ENCODE measurements at places on chromosomes 5 and 9.

DNA sequence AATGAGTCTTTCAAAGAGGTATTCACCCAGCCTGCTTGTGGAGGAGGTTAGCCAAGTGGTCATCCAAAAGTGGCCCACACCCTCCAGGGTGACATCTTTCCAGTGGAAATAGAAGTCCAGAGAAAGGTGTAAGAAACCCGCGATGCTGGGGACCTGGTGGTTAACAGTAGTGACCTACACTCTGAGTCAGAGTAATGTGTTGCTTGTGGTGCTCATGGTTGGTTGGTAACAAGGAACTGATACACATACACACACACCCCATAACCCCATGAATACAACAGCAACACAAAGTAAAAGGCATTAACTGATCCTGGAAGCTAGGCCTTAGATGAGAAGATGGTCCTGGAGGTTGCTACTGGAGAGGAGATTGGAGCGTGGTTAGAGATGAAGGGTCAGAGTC lies 26.9 kb downstream of the MRPS30 start:
- no peak for DNase-seq

GRCh38 chr5:77325921-77326541 lies 115.6 kb downstream of the PDE8B start:
- DNase-seq, result no peak

- DNase-seq, result no peak
Measured at GRCh38 chr5:36105819-36106218, 39.1 kb upstream of the UGT3A2 start.

DNA sequence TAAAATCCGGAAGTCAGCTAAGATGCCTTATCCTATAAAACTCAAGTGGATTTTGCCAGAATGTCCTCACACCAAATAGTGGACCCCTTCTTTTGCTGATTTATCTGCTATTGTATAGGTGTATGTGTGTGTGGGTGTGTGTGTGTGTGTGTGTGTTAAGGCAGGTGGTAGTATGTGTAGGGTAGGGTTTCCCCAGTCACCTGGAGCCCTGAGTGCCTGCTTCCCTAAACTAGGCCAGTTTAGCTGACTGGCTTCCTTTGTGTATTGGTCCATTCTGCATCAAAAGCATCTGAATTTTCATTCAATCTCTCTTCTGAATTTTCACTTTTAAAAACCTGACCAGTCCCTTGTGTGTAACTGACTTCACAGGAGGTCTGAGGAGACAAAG lies 42.2 kb upstream of the LCP2 start:
- no peak for DNase-seq

DNA sequence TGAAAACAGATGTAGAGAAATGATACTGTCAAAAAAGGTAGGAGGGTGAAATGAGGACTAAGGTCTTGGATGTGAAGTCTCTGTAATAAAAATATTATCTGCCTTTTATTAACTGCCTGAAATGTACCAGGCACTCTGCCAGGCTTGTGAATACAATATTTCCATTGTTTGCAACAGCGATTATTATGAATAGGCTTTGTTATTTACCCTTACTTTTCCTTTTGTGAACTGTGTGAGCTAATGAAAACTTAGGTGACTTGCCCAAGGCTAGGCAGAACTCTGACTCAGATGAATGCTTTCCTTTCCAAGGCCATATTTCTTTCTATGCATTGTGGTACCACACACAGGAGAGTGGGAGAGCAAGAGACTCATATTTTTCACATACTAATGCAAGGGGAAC lies 204.1 kb downstream of the CDH12 start:
- no peak for DNase-seq

- no peak for DNase-seq
Measured at GRCh38 chr9:92122061-92122460, 6.8 kb upstream of the SPTLC1 start.

- DNase-seq, result no peak
Measured at GRCh38 chr9:113164536-113165300, 13.9 kb downstream of the SLC31A2 start.

DNA sequence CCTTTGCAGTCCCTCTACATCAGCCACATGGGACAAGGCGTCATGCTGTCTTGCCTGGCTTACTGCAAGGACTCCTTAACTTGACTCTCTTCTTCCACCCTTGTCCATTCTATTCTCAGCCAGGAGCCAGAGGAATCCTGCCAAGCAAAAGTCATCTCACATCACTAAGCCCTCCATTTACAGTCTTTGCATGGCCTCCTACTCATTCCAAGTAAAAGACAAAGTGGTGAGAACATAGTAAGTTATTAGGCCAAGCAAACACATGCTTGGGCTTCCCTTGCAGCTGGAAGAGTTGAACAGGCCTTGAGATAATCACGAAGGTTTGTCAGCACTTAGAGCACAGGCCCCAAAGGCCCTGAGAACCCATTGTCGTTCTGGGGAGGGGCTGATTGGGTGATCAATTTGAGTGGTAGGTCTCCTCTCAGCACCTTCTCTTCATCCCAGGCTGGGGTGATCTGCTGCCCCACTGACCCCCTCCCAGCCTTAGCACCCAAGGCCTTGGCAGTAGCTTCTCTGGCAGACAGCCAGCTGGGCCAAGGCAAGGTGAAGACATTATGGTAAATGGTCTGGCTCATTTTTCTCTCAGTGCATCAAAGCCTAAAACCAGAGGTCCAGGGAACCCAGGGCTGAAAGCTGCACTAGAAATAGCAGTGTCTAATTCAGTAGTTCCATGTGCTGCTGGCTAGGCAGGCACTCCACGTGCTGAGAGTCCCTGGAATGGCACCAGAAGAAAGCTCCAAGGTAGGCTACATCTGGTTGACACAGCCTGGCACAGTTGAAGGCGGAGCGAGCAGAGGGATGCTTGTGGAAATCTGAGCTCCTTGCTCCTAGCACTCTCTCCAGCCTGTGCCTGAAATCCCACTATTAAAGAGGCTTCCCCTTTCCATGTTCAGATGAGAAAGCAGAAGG lies 121.4 kb downstream of the ASTN2 start:
- DNase-seq, result no peak

DNA sequence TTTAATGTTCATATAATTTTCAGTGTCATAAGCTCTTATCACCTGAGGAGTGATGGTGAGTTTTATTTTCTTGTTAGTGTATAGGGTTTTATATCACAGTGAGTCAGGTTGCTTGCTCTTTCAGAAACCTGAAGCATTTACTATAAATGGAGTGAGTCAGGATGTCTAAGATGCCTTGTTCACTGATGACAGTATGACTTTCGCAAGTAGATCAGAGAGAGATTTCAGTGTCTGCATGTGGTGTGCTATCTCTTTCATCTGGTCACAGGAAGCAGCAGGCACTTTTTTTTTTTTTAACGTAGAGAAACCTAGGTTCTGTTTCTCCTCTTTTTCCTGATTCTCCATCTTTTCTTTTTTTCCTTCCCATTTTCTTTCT lies 237.1 kb downstream of the DMRTA1 start:
- peak; percentile 71 for DNase-seq

DNA sequence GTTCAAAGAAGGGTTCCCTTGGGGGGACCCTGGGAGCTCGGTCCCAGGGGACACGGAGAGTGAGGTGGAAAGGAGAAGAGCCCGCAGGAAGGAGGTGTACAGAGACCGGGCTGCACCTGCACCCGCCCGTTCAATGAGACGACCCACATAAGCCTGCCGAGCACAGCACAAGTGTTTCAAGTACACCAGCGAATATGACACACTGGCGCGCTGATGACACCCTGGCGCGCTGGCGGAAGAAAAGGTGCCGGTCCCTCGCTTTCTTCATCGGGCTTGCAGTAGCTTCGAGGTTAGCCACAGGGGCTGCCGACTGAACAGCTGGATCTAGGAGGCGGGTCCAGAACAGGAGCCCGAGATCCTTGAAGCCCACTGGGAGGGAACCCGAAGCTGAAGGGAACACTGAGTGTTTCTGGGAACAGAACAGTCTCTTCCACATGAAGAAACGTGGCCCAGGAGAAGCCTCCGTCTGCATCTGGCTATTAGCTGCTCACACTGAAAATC lies 1.4 kb downstream of the TBC1D9B start:
- DNase-seq, result peak; percentile 45

DNA sequence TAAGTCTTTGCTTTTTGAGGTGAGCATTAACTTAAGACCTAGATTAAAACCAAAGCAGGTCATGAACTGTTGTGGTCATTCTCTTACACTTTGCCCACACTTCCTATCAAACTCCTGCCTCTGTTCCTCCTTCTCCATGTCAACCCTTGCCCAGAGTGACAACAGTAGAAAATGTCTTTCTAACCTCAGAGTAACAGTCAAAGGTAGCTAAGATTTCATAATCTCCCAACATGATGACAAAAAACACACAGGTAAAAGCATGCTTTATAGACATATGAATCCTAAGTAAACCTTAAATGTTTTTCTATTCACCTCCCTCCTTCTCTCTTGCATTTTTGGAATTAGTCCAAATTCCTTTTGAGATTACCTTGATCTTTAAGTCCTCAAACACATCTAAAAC lies 422.3 kb downstream of the SPATA31D1 start:
- no peak for DNase-seq

GRCh38 chr5:1785984-1786383 lies 13.7 kb downstream of the MRPL36 start:
- DNase-seq, result no peak

- no peak for DNase-seq
Measured at GRCh38 chr9:19138084-19138483, 10.8 kb upstream of the PLIN2 start.

DNA sequence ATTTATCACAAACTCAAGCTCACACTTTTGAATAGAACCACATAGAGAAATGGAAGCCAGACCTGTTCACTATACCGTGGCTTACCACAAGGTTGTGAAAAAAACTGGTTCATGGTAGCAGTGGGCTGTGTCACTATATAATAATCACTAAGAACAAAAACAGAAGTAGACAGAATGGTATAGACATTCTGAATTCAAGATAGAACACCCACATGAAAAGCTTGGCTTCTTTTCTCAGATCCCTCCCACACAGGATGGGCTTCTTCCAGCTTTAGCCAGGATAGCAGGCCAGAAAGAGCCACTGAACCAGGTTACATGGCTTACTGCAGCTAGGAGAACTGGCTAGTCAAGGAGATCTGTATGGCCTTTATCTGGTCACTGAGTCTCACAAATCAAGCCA lies 6.1 kb upstream of the NRG2 start:
- DNase-seq, result no peak

GRCh38 chr5:179267071-179267670 lies 78.1 kb downstream of the ADAMTS2 start:
- DNase-seq, result no peak

DNA sequence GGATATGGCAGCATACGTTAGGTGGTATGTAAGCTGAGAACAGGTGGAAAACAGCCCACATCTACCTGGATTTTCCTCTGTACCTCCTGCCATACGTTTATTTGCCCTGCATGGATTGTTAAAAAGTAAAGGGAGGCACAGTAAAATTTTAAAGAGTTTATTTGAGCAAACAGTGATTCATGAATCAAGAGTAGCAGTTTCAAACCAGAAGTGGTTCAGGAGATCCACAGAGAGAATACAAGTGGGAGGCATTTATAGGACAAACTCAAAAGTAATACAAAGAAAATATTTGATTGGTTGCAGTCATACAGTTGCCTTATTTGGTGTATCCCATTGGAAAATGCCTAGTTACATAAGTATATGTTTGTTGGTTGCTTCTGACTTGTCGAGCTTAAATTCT lies 117.6 kb downstream of the FAM170A start:
- DNase-seq, result no peak

DNA sequence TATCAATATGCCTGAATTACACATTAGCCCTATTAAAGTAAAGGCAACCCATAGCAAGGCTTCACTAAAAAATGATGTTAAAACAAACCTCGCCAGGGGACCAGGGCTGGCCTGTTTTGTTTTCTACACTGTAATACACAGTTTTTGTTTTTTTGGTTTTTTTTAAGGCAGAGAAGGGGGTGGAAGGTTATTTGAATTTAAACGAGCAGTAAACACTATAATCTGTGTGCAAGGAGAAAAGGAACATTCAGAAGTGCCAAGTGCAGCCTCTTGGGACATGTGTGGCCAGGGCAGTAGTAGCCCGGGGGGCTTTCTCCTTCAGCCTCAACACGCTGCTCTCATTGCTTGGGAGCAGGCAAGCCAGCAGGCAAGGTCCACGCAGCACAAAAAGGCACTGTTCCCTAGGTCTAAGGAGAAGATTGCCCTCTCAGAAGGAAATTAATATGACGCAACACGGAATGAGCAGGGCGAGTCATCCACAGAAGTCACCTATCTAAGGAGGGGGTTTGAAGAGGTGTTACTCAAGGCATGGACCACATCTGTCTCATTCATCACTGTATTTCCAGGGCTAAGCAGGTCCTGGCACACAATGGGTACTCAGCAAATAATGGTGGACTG lies 16.2 kb downstream of the SIL1 start:
- DNase-seq, result peak; percentile 22

DNA sequence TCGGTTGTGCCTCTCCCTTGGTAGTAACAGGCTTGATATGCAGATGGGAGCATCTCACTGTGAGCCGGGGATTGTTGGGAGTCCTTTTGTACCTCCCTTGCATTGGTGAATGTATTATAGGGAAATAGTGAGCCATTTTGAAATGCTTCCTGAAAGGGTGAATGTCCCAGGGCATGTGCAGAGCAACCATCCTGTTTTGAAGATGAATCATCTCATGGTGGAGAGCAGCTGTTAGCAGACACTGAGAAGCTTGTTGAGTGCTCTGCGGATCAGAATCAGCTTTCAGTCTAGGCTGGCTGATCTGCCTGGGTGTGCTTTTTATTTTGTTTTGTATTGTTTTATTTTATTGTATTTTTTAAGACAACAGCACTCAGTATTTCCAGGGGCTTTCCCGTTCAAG lies 29.7 kb downstream of the SLC36A1 start:
- DNase-seq, result no peak

- no peak for DNase-seq
Measured at GRCh38 chr5:117690612-117691011, 1116.0 kb upstream of the SEMA6A start.

GRCh38 chr9:88187631-88188030 lies 49.4 kb upstream of the SPATA31C2 start:
- DNase-seq, result no peak

- DNase-seq, result no peak
Measured at GRCh38 chr5:111242606-111243005, 18.4 kb downstream of the CAMK4 start.

DNA sequence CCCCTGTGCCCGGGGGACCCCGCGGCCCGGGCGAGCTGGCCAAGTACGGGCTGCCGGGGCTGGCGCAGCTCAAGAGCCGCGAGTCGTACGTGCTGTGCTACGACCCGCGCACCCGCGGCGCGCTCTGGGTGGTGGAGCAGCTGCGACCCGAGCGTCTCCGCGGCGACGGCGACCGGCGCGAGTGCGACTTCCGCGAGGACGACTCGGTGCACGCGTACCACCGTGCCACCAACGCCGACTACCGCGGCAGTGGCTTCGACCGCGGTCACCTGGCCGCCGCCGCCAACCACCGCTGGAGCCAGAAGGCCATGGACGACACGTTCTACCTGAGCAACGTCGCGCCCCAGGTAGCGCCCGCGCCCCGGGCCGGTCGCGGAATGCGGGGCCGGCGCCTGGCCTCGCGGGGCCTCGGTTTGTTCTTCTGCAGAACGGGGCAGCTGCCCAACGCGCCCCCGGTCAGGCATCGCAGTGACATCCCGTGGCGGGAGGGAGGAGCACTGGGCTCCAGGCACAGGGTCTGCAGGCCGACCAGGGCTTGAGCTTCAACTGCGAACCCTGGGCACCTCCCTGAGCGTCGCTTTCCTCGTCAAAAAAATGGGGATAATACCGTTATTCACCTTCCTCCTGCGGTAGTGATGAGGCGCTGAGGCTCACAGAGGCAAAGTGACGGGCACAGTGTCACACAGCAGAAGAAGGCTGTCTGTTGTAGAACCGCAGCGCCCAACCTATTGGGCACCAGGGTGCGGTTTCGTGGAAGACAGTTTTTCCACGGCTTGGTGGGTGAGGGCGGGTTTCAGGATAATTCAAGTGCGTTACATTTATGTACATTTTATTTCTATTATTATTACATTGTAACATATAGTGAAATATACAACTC lies 777 bp downstream of the ENDOG start:
- peak; percentile 71 for DNase-seq

Measured in RKO (cell line).